Hypothalamus (tissue), 51 donors: ENCODE measurements at places on chromosomes 4 and X.

- DNase-seq: no peak
These were observed 28.9 kb upstream of the TLL1 start for GRCh38 chr4:165844161-165844560.

GRCh38 chrX:150063674-150064073, 125.4 kb upstream of the EOLA2 start:
- no peak for DNase-seq

- no peak for DNase-seq
These were observed 56.7 kb downstream of the NAF1 start for GRCh38 chr4:163109967-163110366.

- DNase-seq: no peak
These were observed 33.0 kb upstream of the PGRMC2 start for GRCh38 chr4:128320656-128321055.

- no peak for DNase-seq
These were observed 60.1 kb downstream of the RFC1 start for GRCh38 chr4:39305912-39306677.

DNA sequence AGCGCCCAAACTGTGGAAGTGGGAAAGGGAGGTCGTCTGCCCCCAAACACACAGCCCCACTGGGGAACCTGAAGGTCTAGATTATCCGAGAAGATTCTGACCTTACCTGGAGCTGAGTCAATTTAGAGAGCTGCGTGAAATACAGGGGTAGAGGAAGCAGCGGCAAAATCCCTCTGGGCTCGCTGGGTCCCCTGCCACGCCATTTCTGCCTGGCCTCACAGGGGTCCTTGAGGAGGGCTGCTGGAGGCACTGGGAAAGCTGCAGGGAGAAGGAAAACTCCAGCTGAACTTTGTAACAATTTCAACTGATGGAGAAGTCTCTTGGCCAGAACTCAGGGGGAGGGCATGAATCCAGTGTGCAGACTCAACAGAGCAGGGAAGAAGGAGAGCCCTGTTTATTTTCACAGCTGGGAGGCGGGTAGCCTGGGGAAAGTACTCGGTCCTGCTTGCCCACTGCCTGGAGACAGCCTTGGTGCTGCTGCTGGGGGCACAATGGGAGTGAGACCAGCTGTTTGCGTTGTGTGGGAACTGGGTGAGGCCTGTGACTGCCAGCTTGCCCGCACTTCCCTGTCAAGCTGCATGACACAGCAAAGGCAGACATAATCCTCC, 93.2 kb upstream of the MAPK10 start:
- DNase-seq: peak; percentile 37

DNA sequence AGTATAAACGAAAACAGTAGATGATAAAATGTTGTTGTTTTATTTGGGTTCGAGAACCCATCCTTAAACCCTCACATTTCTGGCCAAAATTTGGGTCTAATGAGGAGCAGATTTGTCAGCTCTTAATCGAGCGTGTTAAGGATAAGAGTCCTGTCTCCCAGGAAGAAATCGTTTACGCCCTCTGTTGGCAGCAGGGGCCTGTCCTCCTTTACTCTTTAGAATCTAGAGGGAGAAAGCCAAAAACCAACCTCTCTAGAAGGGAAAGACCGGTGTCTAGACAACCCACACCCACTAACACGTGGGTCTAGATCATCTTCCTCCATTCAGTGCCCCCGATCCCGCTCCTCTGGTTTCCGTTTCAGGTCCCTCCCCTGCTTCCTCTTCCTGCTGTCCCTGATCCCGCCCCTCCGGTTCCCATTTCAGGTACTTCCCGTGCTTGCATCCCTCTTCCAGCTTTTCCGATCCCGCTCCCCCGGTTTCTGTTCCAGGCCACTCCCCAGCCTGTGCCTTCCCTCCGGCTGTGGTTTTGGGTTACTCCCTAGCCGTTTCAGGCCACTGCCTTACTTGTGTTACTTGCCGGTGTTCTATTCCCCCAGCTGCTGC, 339.1 kb downstream of the PAPSS1 start:
- no peak for DNase-seq
